ENCODE measurements at places on chromosomes 3 and 15.

DNA sequence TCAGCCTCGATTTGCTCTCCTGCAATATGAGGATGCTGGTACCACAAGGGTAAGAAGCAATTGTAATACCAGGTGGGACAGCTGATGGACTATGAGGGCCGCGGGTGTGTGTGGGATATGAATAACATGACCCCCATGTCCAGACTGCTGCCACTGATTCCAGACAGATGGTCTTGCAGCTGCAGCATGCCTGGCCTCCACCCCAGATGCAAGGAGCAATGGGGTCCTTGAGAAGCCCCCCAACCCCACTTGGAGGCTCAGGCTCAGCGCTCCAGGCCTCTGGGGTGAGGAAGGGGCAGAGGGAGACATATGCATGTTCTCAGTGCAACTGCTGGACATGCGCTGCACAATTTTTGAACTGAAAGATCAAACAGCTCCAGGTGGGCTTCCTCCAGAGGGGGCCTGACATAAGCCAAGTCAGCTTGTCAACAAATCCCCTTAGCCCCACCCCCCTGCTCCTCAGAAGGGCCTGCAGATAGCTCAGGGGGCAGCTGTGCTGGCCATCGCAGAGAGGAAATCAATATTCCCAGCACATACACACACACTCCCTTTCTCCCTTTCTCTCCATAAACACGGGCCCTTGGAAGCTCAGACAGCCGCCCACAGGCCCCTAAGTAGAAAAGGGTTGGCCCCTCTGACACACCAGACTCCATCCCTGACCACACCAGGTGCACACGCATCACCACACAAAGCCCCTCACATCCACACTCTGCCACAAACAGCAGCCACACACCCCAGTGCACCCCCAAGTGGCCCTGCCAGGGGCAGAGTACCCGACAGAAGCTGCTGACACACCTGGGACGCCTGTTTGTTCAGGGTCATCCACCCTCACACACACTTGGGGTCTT is 107.0 kb downstream of the IQSEC1 start:
- DNase-seq: no peak

DNA sequence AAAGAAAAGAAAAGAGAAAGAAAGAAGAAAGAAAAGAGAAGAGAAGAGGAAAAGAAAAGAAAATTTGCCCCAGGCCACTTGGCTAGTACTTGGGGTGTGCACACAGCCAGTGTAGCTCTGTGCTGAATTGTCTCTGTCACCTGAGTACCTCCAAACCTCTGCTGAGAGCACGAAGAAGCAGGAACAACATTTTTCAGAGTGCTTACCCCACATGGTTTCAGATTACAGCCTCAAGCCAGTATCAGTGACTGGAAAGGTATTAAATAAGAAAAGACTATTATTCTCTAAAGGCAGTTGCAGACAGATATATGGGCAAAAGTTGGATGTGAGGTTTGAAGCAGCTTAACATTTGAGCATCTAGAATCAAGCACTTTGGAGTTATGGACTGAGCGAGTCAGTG is 113.3 kb upstream of the PHLDB2 start:
- no peak for DNase-seq

DNA sequence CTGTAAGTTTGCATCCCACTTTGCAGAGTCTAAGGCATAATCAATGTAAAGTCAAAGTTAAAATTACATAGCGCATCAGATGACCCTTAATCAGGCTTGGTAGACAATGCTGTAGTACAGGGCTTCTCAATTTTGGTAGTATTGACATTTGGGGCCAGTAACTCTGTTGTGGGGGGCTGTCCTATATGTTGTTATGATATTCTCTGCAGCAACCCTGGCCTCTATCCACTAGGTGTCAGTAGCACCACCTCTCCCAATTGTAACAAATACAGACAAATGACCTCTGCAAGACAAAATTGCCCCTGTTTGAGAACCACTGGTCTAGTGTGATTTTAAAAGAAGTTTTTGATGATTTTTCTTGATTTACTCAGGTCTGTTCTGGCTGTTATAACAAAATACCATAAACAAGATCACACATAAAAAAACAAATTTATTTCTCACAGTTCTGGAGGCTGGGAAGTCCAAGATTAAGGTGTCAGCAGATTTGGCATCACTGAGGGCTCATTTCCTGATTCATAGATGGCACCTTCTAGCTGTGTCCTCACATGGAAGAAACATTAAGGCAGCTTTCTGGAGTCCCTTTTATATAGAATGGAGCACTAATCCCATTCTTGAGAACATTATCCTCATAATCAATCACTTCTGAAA is 37.6 kb upstream of the SLC9A9 start:
- DNase-seq: peak; percentile 38

- no peak for DNase-seq
These were observed 13.1 kb upstream of the BLOC1S6 start for GRCh38 chr15:45573961-45574629.

- DNase-seq: no peak
These were observed 17.5 kb upstream of the ARHGEF3 start for GRCh38 chr3:56819016-56819809.

DNA sequence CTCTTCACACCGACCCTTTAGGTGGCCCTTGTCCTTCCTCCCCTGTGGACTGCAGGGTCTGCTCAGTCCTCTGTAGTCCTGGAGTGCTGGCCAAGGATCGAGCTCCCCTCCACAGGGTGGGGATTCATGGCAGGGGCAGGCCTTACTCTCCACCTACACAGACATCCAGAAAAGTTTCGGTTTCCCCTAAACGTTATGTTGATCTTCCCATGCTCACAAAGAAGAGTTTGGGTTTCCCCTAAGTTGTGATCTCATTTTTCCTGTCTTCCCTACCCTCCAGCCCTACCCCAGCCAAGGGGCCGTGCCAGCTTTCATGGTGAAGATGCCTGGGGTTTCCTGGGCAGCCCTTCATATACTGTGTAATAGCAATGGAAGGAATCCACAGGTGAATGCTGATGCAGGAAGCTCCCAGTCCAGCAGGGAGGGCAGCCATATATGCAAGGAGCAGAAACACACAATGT is 10.3 kb downstream of the STOML1 start:
- DNase-seq: no peak

DNA sequence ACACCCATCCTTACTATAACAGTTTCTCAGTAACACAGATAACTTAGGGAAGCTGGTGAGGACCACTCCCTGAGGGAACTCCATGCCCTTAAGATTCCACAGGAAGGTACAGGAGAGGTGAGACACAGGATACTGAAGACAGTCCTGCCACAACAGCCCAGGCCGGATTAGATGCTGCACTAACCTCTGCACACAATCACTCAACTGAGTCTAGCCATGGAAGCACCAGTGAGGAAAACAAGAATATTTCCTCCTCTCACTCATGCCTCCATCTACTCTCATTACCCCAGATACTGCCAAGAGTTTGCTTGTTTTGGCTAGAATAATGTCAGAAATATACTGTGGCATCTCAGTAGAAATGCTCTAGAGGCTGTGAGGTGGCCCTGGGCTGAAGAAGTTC is 3.7 kb downstream of the ANO10 start:
- no peak for DNase-seq

GRCh38 chr3:153052096-153052460 is 109.9 kb upstream of the RAP2B start:
- DNase-seq: peak; percentile 73

- DNase-seq: no peak
These were observed 148.1 kb downstream of the NTRK3 start for GRCh38 chr15:88108477-88108876.

- peak; percentile 12 for DNase-seq
These were observed 51.9 kb downstream of the BBX start for GRCh38 chr3:107574650-107575049.

DNA sequence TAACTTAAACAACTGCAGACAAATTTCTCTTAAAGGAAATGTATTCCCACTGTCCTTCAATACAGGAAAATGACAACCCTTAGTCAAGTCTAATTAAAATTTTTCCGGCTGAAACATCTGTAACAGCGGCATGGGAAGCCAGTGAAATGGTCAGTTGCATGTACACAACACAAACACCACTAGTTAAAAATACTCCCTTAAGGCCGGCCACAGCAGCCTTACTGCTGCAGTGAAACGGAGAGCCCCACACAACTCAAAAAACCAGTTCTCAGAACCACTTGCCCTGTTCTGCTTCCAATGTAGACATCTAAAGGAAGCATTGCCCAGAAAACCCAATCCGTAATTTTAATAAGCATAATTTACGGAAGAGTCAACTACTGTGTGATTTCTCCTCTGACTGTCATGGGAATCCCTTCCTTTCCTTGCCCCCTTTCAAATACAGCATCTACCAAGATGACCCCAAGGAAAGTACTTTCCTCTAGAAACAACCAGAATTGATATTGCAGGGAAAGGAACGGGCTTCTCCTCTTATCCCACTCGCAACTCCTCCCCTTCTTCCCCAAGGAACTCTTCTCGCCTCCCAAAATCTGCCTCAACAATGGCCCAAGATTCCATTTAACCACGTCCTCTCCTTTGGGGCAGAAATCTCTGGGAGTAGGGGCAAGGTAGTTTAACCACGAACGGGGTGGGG is 1.6 kb downstream of the FBN1 start:
- DNase-seq: no peak

DNA sequence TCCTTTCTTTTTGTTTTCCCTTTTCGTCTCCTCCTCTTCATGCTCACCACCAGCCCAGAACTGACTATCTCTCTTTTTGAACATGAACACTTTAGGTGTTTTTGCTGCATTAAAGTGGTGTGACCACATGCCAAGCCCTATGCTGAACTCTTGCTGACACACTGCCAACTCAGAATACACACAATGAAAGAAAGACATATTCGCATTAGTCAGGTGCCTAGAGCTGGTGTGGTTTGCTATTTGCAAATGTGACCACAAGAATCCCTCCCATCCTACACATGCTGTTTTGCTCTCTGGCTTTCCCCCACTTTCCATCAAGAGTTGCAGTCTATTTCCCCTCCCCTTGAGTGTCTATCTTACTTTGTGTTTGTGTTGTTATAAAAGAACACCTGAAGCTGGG is 967.8 kb upstream of the CFAP20DC start:
- DNase-seq: no peak

GRCh38 chr3:158152186-158152585 is 42.3 kb downstream of the RSRC1 start:
- DNase-seq: peak; percentile 32

- no peak for DNase-seq
These were observed 125.9 kb downstream of the NECTIN3 start for GRCh38 chr3:111197485-111197884.

- DNase-seq: no peak
These were observed 8.8 kb downstream of the RPL32 start for GRCh38 chr3:12832350-12833221.

DNA sequence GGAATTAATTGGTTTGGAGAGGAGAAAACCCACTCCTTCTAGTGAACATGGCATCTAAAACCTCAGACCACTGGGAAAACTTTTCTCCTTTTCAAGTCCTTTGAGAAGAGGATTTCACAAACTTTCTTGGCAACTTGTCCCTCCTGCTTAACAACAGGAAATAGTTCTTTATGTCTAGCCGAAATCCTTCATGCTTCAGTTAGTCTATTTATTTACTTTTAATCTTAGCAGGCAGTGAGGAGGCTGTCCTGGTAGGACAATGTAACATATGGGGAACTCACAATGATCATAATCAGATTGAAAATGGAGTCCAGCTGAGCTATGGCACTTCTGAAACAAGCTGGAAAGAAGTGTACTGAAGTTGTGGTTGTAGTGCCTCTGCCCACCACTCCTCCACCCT is 50.6 kb downstream of the KY start:
- no peak for DNase-seq

DNA sequence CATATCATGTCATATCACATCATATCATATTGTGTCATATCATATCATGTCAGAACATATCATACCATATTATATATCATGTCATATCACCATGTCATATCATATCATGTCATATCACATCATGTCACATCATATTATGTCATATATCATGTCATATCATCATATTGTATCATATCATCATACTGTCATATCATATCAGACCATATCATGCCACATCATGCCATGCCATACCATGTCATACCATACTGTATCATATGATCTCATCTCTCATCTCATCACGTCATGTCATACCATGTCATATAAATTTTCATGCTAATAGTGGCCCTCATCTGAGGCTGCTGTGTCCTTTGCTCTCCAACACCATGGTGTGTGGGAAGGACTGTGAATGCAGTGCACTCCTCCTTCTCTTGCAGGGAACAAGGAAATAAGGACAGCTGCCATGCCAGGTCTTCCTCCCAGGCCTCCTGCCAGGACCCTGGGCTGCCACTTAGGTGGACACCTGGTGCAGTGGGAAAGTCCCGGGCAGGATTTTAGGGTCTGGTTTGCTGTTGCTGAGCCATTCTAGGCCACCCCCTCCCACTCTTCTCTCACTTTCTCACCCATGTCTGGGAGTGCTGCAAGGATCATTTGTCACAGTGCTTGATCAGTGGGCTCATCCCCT is 72.4 kb upstream of the TRPM1 start:
- no peak for DNase-seq

- no peak for DNase-seq
These were observed 75.5 kb downstream of the SERPINI1 start for GRCh38 chr3:167811031-167811430.

DNA sequence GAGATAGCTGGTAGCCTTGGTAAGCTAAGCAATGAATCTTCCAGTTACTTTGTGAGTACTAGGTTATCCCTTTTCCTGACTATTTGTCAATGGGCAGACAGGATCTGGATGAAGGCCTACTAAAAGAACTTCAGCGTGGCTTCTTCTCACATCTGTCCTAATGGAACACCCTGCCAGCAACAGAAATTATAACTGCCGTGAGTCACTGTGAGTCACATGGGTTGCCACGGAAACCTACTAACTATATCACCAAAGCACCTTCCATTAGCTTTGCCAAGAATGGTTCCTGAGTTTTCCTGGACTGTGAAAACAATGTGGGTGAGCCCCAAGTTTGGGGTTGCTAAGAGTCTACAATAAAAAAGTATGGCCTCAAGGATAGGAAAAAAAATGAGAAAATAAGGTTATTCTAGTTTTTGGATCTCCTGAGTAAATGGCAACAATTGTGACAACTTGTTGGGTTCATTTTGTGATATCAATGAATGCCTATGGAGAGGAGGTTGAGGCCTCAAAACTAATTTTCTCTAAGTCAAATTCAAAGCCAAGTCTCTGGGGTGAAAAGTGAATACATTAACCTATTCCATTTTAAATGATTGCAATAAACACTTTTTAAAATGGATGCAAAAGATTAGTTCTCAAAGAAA is 195.1 kb upstream of the ICE2 start:
- peak; percentile 10 for DNase-seq

DNA sequence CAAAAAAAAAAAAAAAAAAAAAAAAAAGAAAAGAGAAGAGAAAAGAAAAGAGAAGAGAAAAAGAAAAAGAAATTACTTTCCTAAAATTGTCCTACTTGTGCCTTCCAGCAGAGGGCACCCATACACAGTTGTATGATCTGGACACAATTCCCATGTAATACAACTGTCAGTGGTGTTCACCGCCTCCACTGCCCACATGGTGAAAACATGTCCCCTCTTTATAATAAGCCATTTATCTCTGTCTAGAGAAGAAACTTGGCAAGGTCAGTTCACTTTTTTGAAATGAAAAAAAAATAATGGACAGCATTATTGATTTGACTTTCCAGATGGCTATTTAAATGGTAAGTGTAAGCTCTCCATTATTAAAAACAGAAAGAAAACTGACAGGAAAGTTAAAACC is 459.4 kb downstream of the GBE1 start:
- DNase-seq: peak; percentile 4

- no peak for DNase-seq
These were observed 31.6 kb downstream of the BTD start for GRCh38 chr3:15633159-15633558.
